ENCODE measurements at places on chromosomes 13 and 19.

GRCh38 chr19:29566496-29567054 is 39.5 kb upstream of the POP4 start:
- DNase-seq: no peak

- no peak for DNase-seq
Measured at GRCh38 chr19:18475762-18476331, 37.9 kb upstream of the ISYNA1 start.

- no peak for DNase-seq
Measured at GRCh38 chr13:104943331-104943730, 1592.1 kb downstream of the EFNB2 start.

DNA sequence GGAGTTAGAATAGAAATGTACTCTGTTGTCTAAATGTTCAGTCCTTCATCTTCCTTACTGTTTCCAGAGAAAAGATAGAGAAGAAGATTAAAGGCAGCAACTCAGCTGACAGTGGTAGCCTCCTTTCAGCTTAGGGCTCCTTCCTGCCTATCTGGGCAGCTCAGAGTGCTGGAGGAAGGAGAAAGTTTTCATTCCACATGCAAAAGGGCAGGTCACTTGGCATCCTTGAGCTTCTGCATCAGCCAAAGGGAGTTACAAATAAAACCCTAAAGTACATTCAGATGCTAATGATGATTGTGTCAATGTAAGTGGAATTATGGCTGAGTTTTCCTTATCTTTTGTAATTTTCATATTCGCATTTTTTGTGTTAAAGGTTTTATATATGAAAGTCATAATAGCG is 58.9 kb downstream of the ESD start:
- DNase-seq: no peak

- DNase-seq: no peak
Measured at GRCh38 chr19:2464389-2464788, 7.6 kb upstream of the LMNB2 start.

GRCh38 chr13:73991384-73991783 is 142.8 kb downstream of the KLF12 start:
- DNase-seq: no peak

DNA sequence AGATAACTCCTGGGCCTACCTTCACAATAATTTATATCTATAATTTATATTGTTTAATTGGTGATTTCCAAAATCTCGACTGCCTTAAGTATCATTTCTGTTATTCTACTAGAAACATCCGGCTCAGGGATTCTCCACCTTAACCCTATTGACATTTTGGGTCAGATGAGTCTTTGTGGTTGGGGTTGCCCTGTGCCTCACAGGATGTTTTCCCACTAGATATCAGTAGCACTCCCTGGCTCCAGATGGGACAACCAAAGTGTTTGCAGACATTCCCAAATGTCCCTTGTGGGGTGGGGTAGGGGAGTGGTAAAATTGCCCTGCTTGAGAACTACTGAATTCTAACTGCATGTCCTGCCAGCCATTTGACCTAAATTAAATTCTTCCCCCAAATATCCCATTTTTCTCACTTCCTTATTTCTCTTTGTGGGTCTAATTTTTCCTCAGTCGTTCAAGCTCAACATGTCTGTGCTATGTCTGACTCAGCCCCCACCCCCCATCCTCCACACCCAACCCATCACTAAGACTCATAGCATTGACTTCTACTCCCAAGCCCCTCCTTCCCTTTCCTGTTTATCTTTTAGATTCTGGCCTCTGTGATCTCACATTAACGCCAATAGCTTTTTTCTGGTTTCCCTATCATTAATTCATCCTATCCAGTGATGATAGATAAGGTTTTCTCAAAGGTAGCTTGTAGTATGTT is 545.1 kb downstream of the EFNB2 start:
- no peak for DNase-seq

GRCh38 chr19:47158367-47158791 is 27.7 kb downstream of the SAE1 start:
- DNase-seq: no peak

- peak; percentile 21 for DNase-seq
Measured at GRCh38 chr19:21482863-21483276, 22.5 kb upstream of the ZNF429 start.
